ENCODE measurements at places on chromosomes 5 and 9. TPM values are rescaled to one million over a fixed set of nuclear protein-coding genes. Genes with fewer than 3 reads are reported as not detected.
A peak's percentile ranks its signal among the peaks of the same experiment; 100 is the strongest.

The IL4 gene
- not detected for polyA plus RNA-seq

The IFNA2 gene
- not detected for polyA plus RNA-seq

The ANKRD20A1 gene
- not detected for polyA plus RNA-seq

The RNF183 gene
- polyA plus RNA-seq, result not detected

The IL5 gene
- polyA plus RNA-seq, result not detected

The PAM gene
- polyA plus RNA-seq, result 35.3 TPM

The SLC34A1 gene
- not detected for polyA plus RNA-seq

The AGXT2 gene
- not detected for polyA plus RNA-seq

The TRIM36 gene
- not detected for polyA plus RNA-seq

The ZDHHC11B gene
- polyA plus RNA-seq, result not detected

The THBS4 gene
- not detected for polyA plus RNA-seq

The ADAMTS12 gene
- polyA plus RNA-seq, result not detected

The PNPLA7 gene
- 1.8 TPM for polyA plus RNA-seq

The SLC34A3 gene
- polyA plus RNA-seq, result not detected

The RMRP gene
- not detected for polyA plus RNA-seq

The FAM193B gene
- 2.8 TPM for polyA plus RNA-seq

The GLRA1 gene
- not detected for polyA plus RNA-seq

The PCDHA3 gene
- polyA plus RNA-seq, result not detected

GRCh38 chr5:79853676-79854418 is 137.2 kb downstream of the MTX3 start:
- no peaks in the 10 kb centered on the region for H3K36me3 ChIP-seq
- no peaks in the 10 kb centered on the region for H3K4me1 ChIP-seq
- DNase-seq, result no peak
- H3K27ac ChIP-seq, result no peak overlapping the region

GRCh38 chr5:150513375-150514309 is 5.7 kb downstream of the NDST1 start:
- no peak for DNase-seq
- H3K27ac ChIP-seq, result no peak overlapping the region
- H3K4me3 ChIP-seq, result no peak overlapping the region

DNA sequence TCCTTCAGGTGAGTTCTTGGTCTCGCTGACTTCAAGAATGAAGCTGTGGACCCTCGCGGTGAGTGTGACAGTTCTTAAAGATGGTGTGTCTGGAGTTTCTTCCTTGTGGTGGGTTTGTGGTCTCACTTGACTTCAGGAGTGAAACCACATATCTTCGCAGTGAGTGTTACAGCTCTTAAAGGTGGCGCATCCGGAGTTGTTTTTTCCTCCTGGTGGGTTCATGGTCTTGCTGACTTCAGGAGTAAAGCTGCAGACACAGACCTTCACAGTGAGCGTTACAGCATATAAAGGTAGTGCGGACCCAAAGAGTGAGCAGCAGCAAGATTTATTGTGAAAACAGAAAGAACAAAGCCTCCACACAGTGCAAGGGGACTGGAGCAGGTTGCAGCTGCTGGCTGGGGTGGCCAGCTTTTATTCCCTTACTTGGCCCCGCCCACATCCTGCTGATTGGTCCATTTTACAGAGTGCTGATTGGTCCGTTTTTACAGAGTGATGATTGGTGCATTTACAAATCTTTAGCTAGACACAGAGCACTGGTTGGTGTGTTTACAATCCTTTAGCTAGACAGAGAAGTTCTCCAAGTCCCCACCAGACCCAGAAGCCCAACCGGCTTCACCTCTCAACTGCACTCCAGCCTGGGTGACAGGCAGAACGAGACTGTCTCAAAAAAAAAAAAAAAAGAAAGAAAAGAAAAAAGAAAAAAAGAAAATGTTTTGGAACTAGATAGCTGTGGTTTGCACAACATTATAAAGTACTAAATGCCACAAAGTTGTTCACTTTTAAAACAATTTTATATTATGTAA is 9.1 kb upstream of the ERMP1 start:
- no peak overlapping the region for H3K27ac ChIP-seq
- H3K27me3 ChIP-seq, result no peaks in the 10 kb centered on the region
- H3K4me3 ChIP-seq, result peak overlapping the region; percentile 59
- DNase-seq, result no peak
- H3K36me3 ChIP-seq, result no peaks in the 10 kb centered on the region

- no peak overlapping the region for H3K4me3 ChIP-seq
- H3K4me1 ChIP-seq, result no peaks in the 10 kb centered on the region
- H3K27me3 ChIP-seq, result no peaks in the 10 kb centered on the region
- no peaks in the 10 kb centered on the region for H3K36me3 ChIP-seq
Measured at GRCh38 chr9:136567651-136568287, 21.9 kb upstream of the NOTCH1 start.

DNA sequence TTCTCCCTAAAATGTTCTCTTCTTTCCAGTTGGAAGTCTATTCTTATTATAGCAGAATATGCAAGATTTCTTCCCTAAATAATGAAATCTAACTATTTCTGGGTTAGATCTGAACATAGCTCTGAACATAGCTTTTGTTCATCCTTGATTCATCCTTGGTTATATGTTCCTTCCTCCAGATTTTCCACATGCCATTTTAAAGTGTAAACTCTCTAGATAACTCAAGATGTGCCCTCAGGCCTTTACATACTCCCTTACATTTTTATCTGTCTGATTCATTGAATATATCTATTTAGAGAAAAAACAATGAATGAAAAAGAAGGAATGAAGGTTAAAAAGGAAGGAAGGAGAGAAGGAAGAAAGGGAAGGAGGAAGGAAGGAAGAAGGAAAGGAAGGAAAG is 100.9 kb downstream of the FBXO38 start:
- no peak for DNase-seq
- no peaks in the 10 kb centered on the region for H3K36me3 ChIP-seq
- peaks cover 7% of the 10 kb centered on the region for H3K27me3 ChIP-seq
- H3K4me3 ChIP-seq, result no peak overlapping the region

DNA sequence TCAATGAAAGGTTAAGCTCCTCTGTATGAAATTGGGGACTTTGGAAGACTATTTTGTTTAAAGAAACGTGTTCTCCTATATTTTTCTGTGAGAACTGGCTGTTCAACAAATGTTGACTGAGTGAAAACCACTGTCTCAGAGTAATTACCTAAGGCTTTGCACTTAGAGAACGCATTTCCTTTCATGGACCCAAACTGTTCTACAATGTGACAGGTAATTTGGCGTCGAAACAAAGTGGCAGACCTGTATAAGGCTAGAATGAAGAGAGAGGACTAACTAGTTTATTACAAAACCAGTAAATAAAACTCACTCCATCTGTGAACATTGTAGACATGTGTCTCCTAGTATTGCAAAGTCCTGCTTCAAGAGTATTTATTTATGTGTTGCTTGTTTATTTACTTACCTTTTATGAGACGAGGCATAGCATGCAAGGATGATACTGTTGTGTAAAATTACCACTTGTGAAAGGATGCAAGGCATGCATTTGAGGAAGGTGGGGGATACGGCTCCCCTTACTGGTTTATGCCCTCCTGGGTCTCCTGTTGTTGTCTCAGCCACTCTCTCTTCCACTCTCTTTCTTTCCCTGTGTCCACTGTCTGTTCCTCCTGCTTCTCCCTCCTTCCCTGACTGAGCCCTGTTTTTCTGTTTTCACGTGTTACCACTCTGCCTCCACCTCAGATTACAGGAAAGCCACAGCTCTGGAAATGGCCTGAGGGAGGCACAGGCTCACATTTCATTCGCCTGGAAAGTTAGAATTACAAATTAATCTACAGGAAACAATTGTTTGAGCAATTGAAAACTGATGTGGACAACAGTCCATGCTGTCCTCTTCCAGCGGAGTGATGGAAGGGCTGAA is 444.0 kb upstream of the ZNF608 start:
- no peak for DNase-seq
- H3K4me3 ChIP-seq, result no peak overlapping the region
- H3K27ac ChIP-seq, result no peak overlapping the region
- H3K27me3 ChIP-seq, result no peaks in the 10 kb centered on the region

DNA sequence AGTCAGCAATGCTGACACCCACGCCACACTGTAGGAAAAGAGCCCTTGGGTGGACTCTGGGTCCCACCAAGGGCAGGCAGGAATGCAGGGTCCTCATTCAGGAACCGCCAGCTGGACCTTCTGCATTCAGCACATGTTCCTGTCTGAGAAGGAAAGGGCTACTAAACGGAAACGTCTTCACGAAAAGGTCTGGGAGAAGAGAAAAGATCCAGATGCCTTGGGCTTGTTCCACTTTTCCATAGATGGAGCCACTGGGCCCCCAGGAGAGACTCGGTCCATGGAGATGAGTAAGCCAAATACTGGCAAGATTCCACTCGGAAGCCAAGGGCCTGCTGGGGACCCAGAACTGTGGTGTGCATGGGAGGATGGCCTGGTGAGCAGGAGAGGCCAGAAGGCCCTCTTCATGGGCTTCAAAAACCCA is 38.4 kb downstream of the LHFPL2 start:
- no peak overlapping the region for H3K27ac ChIP-seq
- H3K36me3 ChIP-seq, result no peaks in the 10 kb centered on the region
- DNase-seq, result no peak
- H3K4me1 ChIP-seq, result no peaks in the 10 kb centered on the region
- no peaks in the 10 kb centered on the region for H3K27me3 ChIP-seq

DNA sequence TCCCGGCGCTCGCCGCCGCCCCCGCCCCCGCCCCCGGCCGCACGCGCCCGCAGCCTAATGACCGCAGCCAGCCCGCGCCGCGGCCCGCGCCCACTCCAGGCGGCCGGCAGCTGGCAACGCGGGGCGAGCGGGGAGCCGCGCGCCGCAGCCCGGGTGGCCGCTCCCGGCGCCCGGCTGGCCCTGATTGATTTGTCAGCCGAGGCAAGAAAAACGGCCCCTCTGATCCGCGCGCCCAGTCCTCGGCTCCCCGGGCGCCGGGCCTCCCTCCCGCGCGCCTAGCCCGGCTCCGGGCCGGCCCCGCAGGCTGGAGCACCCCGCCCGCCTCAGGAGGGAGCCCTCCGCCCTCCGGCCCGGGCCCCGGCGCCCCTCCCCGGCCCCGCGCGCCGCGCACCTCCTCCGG is 11.9 kb upstream of the LHX2 start:
- H3K4me3 ChIP-seq, result no peak overlapping the region
- peaks cover 37% of the 10 kb centered on the region for H3K27me3 ChIP-seq
- no peak for DNase-seq
- no peak overlapping the region for H3K27ac ChIP-seq
- peaks cover 9% of the 10 kb centered on the region for H3K4me1 ChIP-seq

- H3K36me3 ChIP-seq, result no peaks in the 10 kb centered on the region
- H3K27me3 ChIP-seq, result peaks cover 5% of the 10 kb centered on the region
- DNase-seq, result no peak
- no peak overlapping the region for H3K4me3 ChIP-seq
Measured at GRCh38 chr9:36772449-36773403, 200.0 kb downstream of the MELK start.

DNA sequence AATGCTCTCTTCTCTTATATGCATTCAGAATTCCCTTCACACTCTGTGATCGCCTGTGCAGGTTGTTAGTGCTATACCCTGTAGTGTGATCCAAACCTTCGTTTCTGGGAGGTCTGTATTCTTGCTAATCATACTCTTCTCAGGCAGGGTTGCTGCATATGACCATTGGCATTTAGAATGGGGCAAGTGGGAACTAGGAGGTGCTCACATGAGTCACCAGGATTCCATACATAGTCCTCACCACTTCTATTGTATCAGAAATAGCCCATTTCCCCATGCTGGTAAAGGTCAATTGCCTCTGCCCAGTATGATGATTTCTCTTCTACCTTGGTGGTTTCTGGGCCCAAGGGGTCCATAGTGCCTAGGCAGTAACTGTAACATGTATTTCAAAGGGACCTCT is 443.5 kb upstream of the CDH6 start:
- no peaks in the 10 kb centered on the region for H3K36me3 ChIP-seq
- H3K27ac ChIP-seq, result no peak overlapping the region
- no peak for DNase-seq
- H3K4me1 ChIP-seq, result no peaks in the 10 kb centered on the region
- no peaks in the 10 kb centered on the region for H3K27me3 ChIP-seq

GRCh38 chr5:172722327-172722815 is 48.6 kb downstream of the DUSP1 start:
- no peaks in the 10 kb centered on the region for H3K4me1 ChIP-seq
- no peaks in the 10 kb centered on the region for H3K36me3 ChIP-seq
- no peak overlapping the region for H3K4me3 ChIP-seq
- H3K27me3 ChIP-seq, result peaks cover 3% of the 10 kb centered on the region
- DNase-seq, result no peak
- no peak overlapping the region for H3K27ac ChIP-seq

DNA sequence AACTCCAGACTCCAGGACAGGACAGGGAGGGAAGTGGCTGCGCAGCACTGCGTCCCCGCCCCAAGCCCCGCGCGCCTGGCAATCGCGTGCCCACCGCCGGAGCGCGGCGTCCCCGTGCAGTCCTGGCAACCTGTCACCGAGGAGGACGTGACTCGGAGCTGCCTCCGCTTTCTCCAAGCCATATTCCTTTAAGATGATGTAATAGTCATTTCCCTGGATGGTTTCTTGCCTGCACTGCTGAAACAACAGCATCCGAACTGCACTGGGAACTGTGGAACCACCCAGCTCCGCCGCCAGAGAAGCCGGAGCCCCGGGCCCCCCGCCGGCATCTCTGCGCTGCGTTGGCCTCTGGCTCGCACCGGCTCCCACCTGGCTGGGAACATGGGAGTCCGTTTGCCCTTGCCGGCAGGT is 34.5 kb downstream of the KCTD16 start:
- H3K4me3 ChIP-seq, result no peak overlapping the region
- DNase-seq, result no peak
- no peak overlapping the region for H3K27ac ChIP-seq
- no peaks in the 10 kb centered on the region for H3K4me1 ChIP-seq

DNA sequence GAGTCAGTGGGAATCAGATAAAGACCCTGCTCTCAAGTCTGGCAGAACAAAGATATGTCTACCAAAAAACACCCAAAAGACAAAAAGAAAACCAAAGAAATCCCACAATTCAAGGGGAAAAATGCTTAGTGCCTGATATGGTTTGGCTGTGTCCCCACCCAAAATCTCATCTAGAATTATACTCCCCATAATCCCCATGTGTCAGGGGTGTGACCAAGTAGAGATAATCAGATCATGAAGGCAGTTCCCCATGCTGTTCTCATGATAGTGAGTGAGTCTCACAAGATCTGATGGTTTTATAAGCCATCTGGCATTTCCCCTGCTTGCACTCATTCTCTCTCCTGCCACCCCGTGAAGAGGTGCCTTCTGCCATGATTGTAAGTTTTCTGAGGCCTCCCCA is 13.4 kb downstream of the FBXO10 start:
- no peaks in the 10 kb centered on the region for H3K4me1 ChIP-seq
- H3K4me3 ChIP-seq, result no peak overlapping the region

- H3K27me3 ChIP-seq, result no peaks in the 10 kb centered on the region
- no peaks in the 10 kb centered on the region for H3K4me1 ChIP-seq
- DNase-seq, result no peak
- H3K27ac ChIP-seq, result no peak overlapping the region
Measured at GRCh38 chr9:33377089-33377715, 25.2 kb downstream of the AQP7 start.

GRCh38 chr9:14317667-14318320 is 3.9 kb upstream of the NFIB start:
- H3K36me3 ChIP-seq, result no peaks in the 10 kb centered on the region
- H3K27ac ChIP-seq, result no peak overlapping the region
- H3K4me3 ChIP-seq, result no peak overlapping the region
- H3K4me1 ChIP-seq, result peaks cover 24% of the 10 kb centered on the region
- no peak for DNase-seq

Data from CD4-positive, CD25-positive, alpha-beta regulatory T cell (primary cell).